ENCODE measurements at places on chromosomes 1 and 21. TPM values are rescaled to one million over a fixed set of nuclear protein-coding genes. Genes with fewer than 3 reads are reported as not detected.

The OR6K3 gene
- polyA plus RNA-seq = not detected

The MYOG gene
- polyA plus RNA-seq = not detected

The SLC9C2 gene
- not detected for polyA plus RNA-seq

The FMO3 gene
- polyA plus RNA-seq = 0.85 TPM

The RNU1-2 gene
- not detected for polyA plus RNA-seq

The CTBS gene
- 23.4 TPM for polyA plus RNA-seq

The CNKSR1 gene
- 0.58 TPM for polyA plus RNA-seq

The PLEKHN1 gene
- not detected for polyA plus RNA-seq

The CHD5 gene
- 0.26 TPM for polyA plus RNA-seq

The DSCAM gene
- not detected for polyA plus RNA-seq

The OLIG2 gene
- not detected for polyA plus RNA-seq

The GPA33 gene
- not detected for polyA plus RNA-seq

The PCSK9 gene
- 0.03 TPM for polyA plus RNA-seq

The COL9A2 gene
- 0.63 TPM for polyA plus RNA-seq

The CLIC4 gene
- 66.4 TPM for polyA plus RNA-seq

The FAM131C gene
- 0.97 TPM for polyA plus RNA-seq

The HAPLN2 gene
- polyA plus RNA-seq = 0.20 TPM

The PLA2G2C gene
- not detected for polyA plus RNA-seq

The KIAA1614 gene
- 1.2 TPM for polyA plus RNA-seq

The LCE1C gene
- not detected for polyA plus RNA-seq

The BATF3 gene
- 0.76 TPM for polyA plus RNA-seq

The KCNJ6 gene
- polyA plus RNA-seq = not detected

The CFHR5 gene
- polyA plus RNA-seq = not detected
